Inflammatory macrophage treated with lipopolysaccharide for 1 hour (primary cell): ENCODE measurements at places on chromosomes 7 and 10.

DNA sequence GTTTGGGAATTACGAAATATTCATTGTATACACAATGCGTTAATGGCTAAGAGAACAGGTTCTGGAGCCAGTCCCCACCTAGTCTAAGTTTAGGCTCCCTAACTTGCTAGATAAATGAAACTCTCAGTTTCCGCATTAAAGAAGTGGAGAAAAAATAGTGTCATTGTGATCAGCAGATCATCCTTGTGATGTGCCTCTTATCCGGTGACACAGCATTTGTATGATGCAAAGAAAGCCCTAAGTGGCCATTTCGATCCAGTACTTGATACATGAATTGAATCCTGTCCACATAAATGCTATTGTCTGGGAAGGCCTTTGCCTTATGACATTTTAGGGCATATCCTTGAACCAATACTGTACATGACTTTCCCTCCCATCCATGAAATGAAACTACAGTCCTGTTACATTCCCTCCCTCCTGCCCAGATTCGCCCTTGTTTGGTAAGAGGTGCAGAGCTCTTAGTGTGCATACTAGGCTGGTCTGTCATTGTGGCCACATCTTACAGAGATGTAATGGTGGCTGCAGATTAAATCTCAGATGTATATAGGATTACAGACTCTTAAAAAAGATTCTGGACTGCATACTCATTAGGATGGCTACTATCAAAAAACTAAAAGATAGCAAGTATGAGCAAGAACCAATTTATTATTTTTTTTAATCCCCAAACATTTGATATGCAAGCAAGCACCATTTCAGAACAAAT is 80.9 kb downstream of the LRRC4 start:
- DNase-seq: no peak

GRCh38 chr10:24574578-24575155 is 149.0 kb downstream of the ARHGAP21 start:
- DNase-seq: no peak

DNA sequence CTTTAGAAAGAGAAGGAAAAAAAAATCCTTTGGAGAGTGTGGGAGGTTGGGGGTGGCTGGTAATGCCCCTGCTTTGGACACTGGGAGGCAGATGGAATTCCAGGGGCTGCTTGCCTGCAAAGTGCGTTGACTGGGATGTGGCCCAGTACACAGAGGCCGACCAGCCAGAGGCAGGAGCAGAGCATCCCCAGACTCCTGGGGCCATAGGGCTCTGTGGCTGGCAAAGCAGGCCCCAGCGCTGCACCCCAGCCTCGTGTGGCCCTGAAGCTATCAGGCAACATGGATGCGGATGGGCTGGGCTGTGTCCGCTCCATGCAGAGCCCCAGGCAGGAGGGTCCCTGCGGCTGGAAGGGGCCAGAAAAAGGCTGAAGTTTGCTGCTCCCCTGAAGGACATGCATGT is 361.6 kb upstream of the FZD8 start:
- no peak for DNase-seq

GRCh38 chr7:44321796-44322195 is 3.6 kb downstream of the CAMK2B start:
- no peak for DNase-seq

DNA sequence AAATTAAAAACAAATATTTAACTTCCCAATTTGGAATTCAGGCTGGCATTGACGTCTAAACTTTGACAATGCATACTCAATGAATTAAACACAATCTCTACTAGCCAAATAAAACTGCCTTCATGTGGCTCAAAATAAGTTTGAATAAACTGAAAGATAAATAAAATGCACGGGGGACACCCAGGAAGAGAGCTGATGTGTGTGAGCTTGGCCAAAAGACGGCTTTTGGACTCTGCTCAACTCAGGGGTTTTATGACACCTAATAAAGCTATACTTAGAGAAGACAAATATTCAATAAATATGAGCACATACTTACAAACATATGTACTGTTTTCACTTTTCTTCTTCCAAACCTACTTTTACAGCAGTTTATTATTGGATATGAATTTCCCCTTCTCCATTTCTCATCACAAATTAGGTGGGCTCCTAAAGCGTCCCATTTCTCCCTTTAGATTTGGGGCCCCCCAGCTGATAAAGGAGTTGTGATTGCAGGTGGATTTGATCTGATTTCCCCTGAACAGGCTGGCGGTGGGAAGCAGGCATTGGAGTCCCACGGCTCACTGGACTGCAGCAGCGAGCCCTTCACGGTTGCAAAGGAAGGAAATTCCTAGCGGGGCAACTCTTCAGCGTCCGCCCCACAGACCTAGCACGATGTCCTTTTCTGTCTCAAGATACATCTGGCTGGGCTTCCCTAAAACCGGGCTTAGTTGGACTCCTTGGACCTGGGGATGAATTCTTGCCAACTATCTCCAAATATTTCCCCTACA is 79.6 kb downstream of the INSIG1 start:
- DNase-seq: peak; percentile 36

DNA sequence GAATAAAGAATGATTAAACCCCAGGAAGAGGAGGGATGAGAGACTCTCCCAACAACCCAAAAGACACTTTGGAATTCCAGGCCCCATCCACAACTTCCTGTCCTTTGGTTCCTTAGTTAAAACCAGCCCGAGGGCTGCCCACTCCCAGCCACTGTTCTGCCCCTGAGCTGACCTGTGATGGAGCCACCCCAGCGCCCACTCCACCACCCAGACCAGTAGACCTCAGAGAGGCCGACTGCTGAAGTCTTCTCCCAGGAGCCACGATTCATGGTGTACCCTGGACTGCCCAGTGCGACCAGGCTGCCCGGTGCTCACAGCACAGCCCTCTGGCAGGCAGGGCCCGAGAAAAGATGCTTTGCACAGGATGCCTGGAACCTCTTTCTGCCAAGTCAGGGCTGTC is 6.7 kb downstream of the VSTM4 start:
- DNase-seq: no peak

DNA sequence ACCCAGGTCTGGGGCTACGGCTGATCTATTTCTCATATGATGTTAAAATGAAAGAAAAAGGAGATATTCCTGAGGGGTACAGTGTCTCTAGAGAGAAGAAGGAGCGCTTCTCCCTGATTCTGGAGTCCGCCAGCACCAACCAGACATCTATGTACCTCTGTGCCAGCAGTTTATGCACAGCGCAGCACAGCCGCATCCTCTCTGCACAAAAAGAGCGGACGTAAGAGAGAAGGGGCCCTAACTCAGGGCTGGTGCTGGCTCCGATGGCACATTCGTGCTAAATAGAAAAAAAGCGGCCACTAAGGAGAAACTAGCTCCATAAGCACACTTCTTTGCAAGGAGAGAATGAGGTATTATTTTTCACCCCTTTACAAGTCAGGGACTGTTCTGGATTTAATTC is 28.3 kb upstream of the PRSS1 start:
- no peak for DNase-seq

DNA sequence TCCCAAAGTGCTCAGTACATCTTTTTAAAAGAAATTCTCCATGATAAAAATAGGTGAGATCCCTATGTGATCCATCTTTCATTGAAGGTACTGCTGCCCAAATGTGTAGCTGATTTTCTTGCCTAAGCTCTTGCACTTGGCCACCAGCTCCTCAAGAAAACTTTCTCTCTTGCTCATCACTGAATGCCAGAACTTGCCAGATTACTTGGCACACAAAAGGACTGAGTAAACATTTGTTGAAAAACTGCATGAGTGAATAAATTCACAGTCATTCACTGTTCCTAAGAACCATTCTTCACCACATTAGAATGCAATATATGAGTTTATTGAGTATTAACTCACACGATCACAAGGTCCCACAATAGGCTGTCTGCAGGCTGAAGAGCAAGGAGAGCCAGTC is 99.9 kb downstream of the TRIL start:
- DNase-seq: no peak

DNA sequence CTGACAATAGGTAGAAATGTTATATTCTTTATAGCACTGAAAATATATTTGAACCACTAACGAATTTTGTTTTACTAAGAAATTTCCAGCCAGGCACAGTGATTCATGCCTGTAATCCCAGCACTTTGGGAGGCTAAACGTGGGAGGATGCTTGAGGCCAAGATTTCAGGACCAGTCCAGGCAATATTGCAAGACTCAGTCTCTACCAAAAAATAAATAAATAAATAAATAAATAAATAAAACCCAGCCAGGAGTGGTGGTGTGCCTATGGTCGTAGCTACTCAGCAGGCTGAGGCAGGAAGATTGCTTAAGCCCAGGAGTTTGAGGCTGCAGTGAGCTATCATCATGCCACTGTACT is 39.8 kb downstream of the PIP4K2A start:
- no peak for DNase-seq

GRCh38 chr10:108000365-108000764 is 835.9 kb upstream of the SORCS1 start:
- DNase-seq: no peak
